Stimulated activated CD4-positive, alpha-beta T cell treated with anti-CD3 and anti-CD28 coated beads, Interleukin-4, amount 100 ng/mL, for 1 hour (primary cell): ENCODE measurements at places on chromosomes 16 and 17.

- no peak for DNase-seq
Observed at GRCh38 chr17:79951361-79952264, 84.1 kb downstream of the TBC1D16 start.

- DNase-seq: no peak
Observed at GRCh38 chr17:81018044-81018802, 16.7 kb upstream of the BAIAP2 start.

GRCh38 chr16:87145181-87146176 lies 171.7 kb downstream of the C16orf95 start:
- DNase-seq: no peak

- no peak for DNase-seq
Observed at GRCh38 chr17:82615084-82616020, 32.9 kb downstream of the WDR45B start.

DNA sequence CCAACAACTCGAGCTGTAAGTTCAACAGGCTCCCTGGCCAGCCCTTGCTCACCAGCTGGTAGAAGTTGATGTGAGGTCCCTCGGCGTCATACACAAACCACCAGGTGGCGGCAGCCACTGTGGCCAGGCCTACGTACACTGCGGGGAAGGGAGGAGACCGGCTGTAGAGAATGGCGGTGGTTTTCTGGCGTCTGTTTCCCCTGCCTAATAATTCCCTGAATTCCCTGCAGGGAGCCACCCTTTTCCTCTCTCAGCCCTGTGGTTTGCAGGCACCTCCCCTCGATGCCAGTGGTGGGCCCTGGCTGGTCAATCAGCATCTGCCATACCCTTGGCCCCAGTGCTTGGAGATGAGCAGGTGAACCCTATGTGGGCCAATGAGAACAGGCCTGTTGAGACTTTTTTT lies 18.9 kb upstream of the P2RX1 start:
- DNase-seq: peak; percentile 18

DNA sequence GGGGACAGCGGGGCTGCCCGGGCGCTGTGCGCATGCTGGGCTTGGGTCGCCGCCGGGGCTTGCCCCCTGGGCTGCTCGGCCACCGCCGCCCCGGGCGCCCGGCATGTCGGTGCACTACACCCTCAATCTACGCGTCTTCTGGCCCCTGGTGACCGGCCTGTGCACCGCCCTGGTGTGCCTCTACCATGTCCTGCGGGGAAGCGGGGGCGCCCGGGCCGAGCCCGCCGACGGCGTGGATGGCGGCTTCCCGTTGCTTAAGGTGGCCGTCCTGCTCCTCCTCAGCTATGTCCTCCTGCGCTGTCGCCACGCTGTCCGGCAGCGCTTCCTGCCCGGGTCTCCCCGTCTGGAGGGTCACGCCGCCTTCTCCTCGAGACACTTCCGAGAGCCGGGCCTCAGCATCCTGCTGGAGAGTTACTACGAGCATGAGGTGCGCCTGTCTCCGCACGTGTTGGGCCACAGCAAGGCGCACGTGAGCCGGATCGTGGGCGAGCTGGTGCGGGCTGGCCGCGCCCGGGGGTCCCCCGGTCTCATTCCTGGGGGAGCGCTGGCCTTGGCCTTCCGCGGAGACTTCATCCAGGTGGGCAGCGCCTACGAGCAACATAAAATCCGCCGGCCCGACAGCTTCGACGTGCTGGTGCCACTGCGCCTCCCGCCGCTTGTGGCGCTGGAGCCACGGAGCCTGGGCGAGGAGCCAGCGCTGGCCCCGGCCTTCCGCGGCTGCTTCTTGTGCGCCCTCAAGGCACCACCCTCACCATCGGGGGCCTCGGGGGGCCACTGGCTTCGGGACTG lies 789 bp downstream of the ITPRIPL2 start:
- no peak for DNase-seq

- DNase-seq: no peak
Observed at GRCh38 chr16:60820361-60820760, 1215.9 kb downstream of the CDH8 start.

DNA sequence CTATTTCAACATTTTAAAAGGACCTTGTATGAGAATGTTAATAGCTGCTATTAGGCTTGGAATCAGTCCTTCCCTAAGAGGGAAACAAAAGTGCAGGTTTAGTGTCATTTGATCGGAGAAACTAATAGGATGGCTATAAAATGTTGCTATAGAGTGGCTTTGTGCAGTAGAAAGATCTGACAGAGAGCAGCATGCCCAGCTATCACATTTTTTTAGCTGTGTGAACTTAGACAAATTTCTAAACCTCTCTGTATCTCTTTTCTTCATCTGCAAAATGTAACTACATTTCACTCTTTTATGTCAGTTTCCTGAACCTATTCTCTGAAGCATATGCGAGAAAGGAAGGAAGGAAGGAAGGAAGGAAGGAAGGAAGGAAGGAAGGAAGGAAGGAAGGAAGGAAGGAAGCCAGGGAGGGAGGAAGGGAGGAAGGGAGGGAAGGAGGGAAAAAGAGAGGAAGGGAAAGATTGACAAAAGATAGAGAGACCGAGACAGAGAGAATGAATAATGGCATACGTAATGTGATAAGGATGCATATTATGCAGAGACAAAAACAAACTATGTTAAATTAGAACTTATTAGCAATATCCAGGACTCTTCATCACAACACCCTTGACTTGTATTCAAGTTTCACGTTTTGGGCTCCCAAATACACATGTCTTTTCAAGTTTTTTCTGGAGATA lies 52.6 kb upstream of the CDH8 start:
- DNase-seq: no peak

GRCh38 chr17:44558710-44559633 lies 1.7 kb downstream of the FZD2 start:
- no peak for DNase-seq

DNA sequence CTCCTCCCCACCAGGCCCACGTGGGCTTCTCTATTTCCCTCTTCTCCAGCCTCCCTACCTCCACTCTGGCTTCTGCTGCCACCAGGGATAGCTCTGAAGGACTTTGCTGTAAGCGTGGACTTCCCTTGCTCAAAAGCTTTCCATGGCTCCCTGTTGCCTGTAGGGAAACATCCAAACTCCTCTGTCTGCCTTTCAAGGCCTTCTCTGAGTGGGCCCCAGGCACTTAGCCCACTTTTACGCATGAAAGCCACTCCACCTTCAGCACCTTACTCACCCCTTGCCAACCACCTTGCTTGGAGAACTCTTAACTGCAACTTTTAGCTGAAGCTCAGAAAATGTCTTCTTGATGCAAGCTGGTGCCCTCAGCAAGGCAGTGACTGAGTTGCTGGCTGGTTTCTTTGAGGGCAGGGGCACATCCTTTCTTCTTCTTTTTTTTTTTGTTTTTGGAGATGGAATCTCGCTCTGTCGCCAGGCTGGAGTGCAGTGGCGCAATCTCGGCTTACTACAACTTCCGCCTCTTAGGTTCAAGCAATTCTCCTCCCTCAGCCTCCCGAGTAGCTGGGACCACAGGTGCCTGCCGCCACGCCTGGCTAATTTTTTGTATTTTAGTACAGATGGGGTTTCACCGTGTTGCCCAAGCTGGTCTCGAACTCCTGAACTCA lies 52.0 kb upstream of the DLX4 start:
- no peak for DNase-seq

GRCh38 chr16:79843631-79844043 lies 243.1 kb upstream of the MAF start:
- DNase-seq: no peak

DNA sequence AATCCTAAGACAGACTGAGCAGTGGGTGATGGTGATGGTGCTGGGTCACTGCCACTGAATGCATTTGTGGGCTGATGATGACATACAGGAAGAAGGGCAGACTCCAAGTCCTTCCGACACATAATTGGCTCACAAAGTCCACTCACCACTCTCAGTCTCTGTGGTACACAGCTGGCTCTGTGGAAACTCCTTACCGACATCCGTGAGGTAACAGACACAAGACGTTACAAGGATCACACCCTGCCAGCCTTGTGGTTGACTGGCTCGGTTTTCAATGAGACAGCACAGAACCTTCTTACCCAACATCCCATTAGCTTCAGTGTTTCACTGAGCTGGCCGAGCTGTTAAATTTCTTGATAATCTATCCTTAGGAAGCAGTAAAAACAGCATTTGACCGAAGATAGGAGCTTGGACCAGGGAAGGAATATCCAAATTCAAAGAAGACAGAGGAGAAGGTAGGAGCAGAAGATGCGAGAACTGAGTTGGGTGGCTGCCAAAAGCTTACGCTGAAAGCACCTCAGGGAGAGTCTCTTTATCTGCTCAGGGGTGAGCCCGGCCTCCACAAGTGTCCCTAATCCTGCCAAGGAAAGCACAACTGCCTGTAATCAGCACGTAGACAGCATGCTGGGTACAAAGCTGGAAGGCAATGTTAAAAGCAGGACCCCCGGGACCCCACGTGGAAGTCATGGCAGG lies 5.5 kb upstream of the MXRA7 start:
- DNase-seq: no peak

DNA sequence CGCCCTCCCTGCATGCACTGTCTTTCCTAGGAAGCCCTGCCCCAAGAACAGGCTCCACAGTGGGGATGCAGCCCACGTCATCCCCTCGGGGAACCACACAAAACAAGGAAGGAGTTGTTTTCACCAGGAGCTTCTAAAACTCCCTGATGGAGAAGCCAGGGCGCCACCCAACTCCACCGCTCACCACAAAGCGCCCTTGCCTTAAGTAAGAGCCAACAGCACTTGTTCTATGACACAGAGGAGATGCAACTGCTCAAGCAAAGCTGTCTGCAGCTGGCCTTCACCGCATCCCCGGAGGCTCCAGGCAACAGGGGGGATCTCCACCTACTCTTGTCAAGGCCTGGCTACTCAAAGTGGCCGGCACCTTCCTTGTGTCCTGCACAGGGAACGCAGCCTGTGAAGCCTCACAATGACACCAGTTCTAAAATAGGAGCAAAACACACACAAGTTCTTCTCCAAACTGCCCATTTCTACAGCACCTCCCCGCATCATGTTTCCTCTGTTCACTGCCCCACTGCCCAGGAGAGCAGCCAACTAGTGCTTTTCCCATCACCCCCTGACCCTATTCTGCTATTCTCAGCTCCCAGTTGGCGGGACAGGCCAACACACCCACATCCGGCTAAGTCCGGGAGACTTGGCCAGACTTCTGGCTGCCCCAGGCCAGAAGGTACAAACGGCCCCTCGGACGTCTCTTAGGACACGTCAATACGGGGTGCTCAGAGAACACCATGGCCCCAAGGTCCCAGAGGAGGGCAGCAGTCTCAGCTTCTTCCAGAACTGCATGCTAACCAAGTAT lies 24.2 kb downstream of the MPG start:
- no peak for DNase-seq

DNA sequence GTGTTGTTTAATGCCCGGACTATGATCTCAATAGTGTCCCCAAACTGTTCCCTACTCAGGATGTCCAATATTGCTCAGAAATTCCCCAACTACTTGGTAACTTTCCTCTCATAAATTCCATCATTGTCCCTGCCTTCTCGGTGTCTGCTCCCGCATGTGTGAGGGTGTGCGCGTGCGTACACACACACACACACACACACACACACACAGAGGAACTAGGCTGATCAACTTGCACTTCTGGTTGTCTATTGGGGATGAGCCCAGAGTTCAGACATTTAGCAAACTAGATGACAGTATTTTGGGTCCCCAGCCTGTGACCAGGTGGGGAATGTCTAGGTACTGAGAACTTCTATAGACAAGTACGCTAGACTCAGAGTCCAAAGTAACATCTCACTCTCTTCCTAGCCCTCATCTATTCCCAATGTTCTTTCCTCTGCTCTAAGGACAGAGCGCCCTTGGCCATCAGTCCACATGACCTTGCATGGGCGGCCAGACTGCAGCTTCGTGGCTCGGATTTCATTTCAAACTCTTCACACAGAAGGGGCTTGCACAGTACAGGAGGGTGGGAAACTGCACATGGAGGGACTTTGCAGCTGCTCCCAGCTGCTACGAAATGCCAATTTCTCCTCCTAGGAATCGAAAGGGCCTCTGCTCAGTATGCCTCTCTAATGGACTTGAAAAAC lies 5.3 kb downstream of the HS3ST3A1 start:
- DNase-seq: no peak

- peak; percentile 47 for DNase-seq
Observed at GRCh38 chr17:16415031-16415924, at the start of gene TRPV2. TSS of gene TRPV2 (plus strand) at chr17:16415571. CDS start at chr17:16417669, 2,098 bp downstream.

- no peak for DNase-seq
Observed at GRCh38 chr17:64117981-64118979, 11.7 kb downstream of the ERN1 start.

- no peak for DNase-seq
Observed at GRCh38 chr17:42809250-42809649, 10.6 kb downstream of the CNTD1 start.

- no peak for DNase-seq
Observed at GRCh38 chr16:28098171-28098958, 34.9 kb upstream of the GSG1L start.

GRCh38 chr17:49516180-49516579 lies 21.1 kb downstream of the NGFR start:
- DNase-seq: no peak

- DNase-seq: no peak
Observed at GRCh38 chr17:73622381-73622780, 21.9 kb downstream of the SDK2 start.

- no peak for DNase-seq
Observed at GRCh38 chr16:67210069-67210937, 11.4 kb downstream of the ELMO3 start.

DNA sequence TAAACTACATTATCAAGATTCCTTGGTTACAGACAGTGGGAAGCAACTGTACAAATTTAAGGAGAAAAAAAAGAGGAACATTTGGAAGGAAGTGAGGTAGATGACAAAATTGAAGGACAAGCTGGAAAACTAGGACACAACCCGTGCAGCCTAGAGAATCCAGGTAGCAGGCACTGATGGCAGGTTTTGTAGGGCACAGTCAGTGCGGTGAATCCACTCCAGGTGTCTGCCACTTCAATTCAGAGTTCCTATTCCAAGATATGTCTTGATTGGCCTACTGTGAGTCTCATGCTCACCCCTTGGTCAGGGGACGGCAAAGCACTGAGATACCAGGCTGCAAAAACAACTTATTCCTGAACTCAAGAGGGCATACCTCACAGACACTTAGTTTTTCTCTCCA lies 37.8 kb downstream of the TNRC6C start:
- DNase-seq: no peak

DNA sequence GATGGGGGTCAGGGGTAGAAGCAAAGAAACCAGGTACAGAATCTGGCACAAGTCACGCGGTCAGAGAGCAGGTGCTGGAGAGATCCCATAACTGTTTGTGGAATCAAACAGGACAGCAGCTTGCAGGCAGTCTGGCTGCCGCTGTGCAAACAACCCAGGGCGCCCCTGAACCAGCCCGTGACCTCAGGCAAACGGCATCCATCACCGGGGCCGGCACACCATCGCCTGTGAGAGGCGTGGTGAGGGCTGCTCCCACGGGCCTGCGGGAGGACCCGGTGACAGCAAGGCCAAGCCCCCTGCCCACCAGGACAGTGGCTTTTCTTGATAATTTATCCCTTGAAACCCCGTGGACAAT lies 47.9 kb downstream of the CBFA2T3 start:
- no peak for DNase-seq

GRCh38 chr17:45584092-45585036 lies 93.8 kb upstream of the PLEKHM1 start:
- peak; percentile 65 for DNase-seq

DNA sequence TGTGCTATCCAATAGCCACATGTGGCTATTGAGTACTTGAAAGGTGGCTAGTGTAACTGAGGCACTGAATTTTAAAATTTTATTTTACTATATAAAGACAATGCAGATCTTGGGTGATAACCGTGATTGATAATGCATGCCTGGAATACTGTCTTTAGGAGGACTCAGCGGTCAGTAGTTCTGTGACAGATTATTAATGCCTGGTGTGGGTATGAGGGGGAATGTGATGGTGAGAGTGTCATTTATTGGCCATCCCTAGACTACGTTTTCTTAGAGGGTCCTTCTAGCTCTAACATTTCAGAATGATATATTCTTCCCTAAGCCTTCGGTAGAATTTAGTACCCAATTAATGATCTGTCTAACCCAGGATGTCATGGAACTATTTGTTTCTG lies 157.6 kb downstream of the CPPED1 start:
- no peak for DNase-seq
